H7 (cell line): ENCODE measurements at places on chromosomes 3 and 15.
A peak's percentile ranks its signal among the peaks of the same experiment; 100 is the strongest.

DNA sequence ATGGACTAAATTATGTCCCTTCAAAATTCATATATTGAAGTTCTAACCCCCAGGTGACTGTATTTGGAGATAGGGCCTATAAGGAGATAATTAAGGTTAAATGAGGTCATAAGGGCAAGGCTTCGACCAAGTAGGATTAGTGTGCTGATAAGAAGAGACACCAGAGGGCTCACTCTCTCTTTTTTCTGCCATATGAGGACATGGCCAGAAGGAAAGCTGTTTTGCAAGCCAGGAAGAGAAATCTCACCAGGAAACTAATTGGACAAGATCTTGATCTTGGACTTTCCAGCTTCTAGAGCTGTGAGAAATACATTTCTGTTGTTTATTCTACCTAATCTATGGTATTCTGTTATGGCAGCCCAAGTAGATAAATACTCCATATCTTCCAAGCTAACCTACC lies 503.6 kb upstream of the NAALADL2 start:
- DNase-seq = no peak

GRCh38 chr15:77409259-77410156 lies 10.4 kb downstream of the PEAK1 start:
- DNase-seq = no peak

DNA sequence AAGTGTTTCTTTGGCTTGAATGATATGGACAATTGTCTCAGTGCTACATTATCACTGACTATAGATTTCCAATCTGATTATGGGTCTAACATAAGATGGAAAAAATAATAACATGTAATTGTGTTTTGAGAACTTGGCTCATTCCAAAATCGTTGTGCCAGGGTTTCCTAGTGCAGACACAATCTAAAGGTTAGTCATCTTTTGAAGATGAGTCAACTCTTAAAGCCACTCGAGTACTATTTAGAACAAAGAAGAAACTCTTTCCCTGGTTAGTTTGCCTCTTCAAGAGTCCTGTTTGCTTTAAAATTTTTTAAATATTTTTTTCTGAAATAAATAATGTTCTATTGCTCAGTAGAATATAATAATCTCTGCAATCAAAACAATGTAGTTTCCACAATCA lies 301.0 kb downstream of the CADM2 start:
- DNase-seq = no peak

DNA sequence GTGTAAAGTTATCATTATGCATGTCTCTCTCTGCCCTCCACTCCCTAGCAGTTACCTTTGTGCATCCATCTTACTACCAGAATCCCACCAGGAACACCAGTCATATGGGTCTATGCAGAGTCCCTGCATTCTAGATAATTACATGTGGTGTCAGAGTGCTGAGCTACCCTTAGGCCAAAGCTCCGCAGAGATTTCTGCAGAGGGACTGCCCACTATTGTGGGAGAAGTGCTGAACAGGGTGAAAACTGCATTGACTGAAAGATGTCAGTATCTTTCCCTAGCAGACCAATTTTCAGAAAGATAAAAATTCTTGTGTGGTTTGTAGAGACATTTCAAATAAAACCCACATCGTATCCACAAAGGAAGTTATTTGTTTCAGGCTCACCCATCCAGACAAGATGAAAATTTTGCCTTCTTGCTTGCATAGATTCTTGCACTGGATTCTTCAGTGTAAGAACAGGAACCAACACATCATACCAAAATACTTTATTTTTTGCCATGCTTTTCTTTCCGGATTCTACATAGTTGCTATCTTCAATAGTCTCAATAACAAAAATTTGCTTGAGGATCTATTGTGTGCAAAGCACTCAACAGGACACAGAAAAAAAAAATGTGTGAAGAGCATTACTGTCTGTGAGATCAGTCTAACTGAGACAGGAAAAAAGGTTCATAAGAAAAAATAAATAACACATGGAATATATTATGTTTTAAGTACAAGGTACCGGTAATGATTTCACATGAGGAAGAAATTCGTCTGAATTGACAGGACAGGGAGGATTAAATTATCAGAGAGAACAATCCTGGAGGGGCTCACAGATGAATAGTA lies 32.0 kb upstream of the CCDC80 start:
- DNase-seq = no peak

DNA sequence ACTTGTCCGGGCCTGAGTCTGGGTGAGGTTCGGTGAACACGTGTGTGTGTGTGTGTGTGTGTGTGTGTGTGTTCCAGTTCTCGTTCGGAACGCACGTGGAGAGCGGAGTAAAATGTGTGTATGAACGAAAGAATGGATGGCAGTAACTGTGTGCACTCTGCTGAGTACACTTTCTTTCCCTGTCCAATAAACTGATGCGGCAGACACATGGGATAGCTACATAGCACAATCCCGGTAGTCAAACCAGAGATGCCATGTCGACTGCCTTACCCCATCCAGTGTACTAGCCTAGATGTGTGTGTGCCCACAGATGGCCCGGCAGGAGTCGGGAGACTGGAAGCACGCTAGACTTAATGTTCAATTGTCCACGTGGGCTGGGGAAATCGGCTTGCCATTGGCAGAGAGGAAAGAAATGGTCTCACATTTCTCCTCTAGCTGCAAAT lies 507 bp upstream of the GOLIM4 start:
- DNase-seq = peak; percentile 47

DNA sequence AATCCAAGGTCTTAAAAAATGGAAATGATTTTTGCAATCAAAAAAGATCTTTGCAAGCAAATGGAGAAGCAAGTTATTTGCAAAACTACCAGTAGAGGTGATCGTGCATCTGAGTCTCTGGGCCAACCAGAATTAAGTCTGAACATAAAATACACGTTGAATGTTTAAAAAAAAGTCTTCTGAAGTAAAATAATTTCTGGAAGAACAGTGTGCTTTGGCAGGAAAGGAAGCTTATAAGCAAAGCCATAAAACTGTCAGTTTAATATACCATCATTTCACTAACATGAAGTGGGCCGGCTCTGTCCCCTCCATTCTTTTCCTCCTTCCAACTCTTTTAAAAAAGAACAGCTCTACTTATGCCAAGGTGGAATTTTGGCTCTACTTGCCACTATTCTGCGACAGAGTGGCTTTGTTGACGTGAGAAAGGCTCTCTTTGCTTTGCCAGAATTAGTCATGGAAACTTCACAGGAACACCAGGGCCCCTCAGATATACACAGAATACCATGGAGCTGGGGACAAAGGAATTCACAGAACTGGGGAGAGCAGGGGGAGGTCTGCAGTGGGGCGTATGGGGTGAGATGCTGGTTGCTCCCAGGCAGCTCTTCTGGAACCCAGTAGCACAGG lies 29.8 kb downstream of the FSTL1 start:
- DNase-seq = no peak

DNA sequence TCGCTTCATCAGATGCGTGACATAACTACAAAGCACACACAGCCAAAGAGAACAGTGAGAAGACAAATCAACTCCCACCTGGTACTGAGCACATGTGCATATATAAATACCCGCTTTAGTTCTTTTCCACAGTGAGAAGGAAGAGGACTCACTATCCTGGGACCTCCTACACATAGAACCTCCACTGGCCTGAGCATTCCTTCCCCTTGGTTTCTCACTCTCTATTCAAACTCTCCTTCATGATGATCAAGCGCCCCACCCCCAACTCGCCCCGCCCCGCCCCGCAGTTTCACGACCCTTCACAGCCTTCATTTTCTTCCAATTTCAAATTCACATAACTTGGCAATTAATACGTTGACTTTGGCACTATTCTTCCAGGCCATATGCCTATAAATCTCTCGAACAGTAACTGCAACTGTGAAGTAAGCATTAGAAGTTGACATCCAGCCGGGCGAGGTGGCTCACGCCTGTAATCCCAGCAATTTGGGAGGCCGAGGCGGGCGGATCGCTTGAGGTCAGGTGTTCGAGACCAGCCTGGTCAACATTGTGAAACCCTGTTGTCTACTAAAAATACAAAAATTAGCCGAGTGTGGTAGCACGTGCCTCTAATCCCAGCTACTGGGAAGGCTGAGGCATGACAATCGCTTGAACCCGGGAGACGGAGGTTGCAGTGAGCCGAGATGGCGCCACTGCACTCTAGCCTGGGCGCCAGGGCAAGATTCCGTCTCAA lies 1.1 kb downstream of the RPS17 start:
- DNase-seq = peak; percentile 62

GRCh38 chr3:56839784-56840715 lies 38.3 kb upstream of the ARHGEF3 start:
- DNase-seq = no peak

DNA sequence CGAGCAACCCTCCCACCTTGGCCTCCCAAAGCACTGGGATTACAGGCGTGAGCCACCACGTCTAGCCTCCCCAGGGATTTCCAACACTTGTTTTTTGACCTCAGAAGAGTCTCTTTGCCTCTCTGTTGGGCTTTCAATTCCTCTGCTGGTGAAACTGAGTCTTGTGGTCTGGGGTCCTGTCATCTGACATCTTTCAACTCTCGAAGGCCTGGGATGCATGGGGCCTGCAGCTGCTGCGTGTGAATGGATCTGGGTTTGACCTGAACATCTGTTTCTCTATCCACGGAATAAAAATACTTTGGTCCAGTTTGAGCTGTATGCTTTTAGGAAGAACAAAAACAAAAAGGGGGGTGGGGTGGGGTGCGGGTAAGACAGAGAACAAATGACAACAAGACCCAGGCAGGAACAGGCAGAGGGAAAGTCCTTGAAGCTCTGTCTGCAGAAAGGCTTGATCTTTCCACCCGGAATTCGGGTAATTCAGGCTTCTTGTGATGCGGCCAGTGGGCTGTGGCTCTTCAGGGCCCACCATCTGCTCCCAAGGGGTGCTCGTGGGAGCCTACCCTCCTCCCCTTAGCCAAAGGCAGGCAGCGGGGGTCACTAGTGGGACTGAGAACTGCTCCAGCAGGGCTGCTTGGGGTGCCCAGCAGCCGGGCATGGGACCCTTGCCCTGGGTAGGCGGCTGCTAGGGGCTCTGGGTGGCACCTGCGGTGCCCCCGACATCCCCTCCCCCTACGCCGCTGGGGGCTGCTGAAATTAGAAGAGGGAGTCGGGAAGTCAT lies 71.5 kb downstream of the SLC12A8 start:
- DNase-seq = peak; percentile 73

- no peak for DNase-seq
Observed at GRCh38 chr3:106877627-106878026, 499.6 kb upstream of the CCDC54 start.

DNA sequence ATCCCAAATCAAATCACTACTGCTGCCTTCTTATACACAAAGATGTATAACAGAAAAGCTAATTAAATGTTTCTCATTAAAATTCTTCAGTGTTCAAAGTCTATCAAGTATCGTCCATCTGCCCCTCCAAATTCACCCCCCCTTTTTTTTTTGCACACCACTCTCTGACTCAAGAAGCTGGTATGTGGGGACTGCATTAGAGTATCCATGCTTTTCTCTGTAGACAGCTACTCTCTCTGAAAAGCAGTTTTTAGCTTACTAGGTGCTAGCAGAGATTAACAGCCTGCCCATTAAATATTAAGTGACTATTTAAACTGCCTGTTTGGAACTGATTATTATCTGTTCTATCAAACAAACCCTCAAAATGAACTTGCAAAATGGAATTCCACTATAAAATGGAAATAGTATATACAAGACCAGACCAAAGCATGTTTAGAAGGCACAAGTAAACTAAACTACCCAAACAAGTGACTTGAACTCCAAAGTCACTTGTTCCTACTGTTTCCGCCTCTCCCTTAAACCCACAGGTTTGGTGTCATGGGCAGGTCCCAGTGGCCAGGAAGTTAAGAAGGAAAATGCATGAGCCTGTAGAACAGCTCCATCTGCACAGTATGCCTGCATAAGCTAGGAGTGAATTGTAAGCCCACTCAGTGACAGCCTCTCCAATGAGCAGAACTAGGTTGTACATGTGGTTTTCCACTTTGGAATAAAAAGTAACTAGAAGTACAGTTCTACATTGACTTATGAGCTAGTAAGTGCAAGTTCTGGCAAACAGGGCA lies 32.5 kb downstream of the GBE1 start:
- no peak for DNase-seq

- DNase-seq = peak; percentile 54
Observed at GRCh38 chr3:11944052-11944673, 60.0 kb upstream of the SYN2 start.

DNA sequence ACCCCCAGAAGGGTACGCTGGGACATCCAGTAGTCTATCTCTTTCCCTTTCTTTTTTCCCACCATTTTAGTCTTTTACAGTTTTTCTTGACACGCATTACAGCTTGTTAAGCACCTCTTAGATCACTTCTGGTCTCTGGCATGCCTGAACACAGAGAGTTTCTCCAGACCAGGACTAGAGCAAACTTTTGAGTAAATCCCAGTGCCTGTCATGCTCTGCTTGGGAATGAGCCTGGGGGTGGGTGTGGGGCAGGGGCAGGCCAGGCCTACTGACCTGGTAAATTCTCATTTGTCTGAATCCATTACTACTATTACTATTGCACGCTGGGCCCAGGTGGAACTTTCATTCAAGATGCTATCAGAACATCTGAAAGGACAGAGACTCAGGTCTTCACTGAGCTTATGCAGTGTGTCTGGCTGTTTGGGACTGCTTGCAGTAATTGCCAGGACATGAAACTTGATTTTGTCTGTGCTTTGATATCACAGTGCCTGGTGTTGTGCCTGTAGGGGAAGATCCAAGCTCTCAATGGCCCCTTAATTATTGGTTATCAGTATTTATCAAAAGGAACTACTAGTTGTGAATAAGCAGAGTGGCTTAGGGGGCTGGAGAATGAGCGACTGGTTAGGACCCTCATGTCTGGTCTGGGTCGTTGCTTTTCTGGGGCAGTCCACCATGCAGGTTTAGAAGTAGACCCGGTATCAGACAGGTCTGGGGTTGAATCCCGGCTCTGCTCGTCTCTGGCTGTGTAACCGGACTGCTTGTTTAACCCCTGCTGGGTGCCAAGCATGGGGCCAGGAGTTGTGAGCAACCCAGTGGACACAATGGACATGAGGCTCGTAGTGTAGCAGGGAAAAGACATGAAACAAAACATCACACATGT lies 196.1 kb upstream of the TLE3 start:
- no peak for DNase-seq

GRCh38 chr3:99867594-99868310 lies 50.1 kb downstream of the CMSS1 start:
- no peak for DNase-seq
